ENCODE measurements at places on chromosomes 3 and 15.

GRCh38 chr15:61712129-61712759, 348.0 kb downstream of the VPS13C start:
- no peak for DNase-seq

GRCh38 chr15:26070095-26070532, 207.0 kb upstream of the ATP10A start:
- DNase-seq: peak; percentile 32

- peak; percentile 47 for DNase-seq
Measured at GRCh38 chr3:60263191-60263590, 988.1 kb downstream of the FHIT start.

- peak; percentile 25 for DNase-seq
Measured at GRCh38 chr15:66682865-66683264, 19.2 kb upstream of the SMAD6 start.

DNA sequence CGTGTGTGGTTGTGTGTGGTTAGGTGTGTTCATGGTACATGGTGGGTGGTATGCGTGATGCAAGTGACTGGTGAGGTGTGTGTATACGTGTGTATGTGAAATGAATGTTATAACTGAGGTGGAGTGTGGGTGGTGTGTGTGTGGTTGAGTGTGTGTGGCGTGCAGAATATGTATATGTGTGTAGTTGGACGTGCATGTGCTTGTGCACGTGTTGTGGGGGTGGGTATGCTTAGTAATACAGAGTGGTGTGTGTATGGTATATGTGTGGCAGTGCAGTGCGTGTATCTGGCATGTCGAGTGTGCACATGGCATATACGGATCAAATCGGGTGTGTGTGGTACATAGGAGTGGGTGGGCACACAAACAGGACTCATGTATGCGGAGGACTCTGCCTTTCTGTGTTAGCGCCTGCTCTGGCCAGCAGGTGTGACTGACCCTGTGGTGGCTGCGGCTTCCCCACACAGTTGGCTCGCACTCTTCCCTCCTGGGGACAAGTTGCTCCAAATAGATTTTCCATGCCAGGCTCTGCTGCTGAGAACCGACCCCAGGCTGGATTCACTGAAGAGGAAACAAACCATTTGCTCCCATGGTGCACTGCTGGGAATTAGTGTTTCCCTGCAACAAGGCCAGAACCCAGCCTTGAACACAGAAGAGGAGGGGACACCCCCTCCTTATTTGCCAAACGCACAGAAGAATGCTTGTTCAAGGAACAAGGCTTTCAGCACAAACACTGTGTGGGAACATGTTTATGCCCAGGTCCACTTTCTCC, 1.2 kb upstream of the C3orf70 start:
- DNase-seq: no peak

DNA sequence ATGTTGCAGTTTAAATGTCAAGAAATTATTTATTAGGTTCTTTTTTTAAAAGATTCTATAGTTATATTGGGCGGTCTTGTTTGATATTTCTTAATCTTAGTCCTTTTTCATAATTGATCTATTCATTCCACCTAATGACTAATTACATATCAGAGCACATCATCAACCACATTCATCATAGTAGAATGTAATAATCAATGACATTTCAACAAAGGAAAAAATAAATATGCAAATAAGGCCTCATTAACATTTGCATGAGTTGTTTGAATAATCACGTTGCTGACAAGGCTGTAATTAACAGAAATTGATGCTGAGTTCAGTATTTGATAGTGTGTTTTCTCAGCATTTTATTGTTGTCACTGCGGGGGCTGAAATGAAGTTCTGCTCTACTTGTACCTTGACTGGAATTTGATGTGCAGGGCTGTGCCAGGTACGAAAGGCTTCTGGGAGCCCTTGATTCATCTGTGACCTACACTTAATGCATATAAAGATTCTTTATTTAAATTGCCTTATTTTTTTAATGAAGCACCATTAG, 215.7 kb downstream of the TCF12 start:
- no peak for DNase-seq

- DNase-seq: no peak
Measured at GRCh38 chr3:15779111-15779510, 18.7 kb downstream of the ANKRD28 start.

- DNase-seq: peak; percentile 72
Measured at GRCh38 chr3:27483117-27484014, 818 bp downstream of the SLC4A7 start.

DNA sequence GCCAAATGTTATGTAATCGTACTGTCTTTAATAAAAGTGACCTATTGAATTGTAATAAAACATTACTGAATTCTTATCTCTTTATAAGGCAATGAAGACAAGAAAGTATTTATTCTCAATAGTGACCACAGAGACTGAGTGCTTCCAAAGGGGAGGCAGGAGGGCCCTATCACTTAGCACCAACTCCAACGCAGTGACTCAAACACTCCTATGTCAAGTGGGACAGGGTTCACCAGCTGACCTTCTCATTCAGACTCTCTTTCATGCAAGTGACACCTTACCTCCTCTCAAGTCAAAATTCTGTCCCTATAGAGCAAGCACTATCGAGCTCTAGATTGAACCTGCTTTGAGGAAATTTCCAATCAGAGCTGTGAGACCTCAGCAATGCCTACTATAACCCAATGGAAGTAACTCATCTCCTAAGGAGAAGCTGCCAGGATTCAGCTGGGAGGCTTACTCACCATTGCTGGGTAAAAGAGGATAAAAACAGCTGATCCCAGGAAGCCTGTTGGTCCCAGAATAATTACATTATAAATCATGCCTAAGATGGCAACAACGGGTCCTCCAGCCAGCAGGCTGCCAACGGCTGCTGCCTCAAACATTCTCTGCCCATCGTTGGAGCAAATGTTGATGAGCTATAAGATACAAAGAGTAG, 35.6 kb downstream of the ABCC5 start:
- no peak for DNase-seq

GRCh38 chr3:88535563-88535962, 385.8 kb downstream of the C3orf38 start:
- no peak for DNase-seq

GRCh38 chr3:8743021-8743601, 9.5 kb downstream of the CAV3 start:
- DNase-seq: peak; percentile 87

- DNase-seq: no peak
Measured at GRCh38 chr15:39430389-39430788, 150.5 kb upstream of the THBS1 start.

DNA sequence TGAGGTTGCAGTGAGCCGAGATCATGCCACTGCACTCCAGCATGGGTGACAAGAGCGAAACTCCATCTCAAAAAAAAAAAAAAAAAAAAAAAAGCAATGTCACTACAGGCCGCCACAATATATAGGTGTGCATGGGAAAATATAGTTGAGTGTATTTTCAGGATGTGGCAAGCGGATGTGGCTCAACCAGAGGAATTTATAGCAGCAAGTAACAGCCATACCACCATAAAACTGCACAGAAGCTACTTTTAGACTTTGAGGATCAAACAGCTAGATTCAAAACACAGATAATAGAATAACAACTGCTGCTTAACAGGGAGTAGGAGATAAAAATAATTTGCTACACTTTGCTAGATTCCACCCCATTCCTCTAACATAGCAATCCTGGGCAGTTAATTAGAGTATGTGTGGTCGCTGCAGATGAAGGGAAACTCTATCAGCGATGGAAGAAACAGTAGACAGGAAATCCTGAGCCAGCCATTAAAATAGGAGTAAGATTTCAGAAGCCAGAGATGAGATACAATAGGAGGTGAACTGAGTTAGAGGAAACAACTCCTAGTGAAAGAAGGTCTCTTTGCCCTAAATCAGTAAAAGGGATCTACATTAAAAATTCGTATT, 318.7 kb upstream of the STT3B start:
- DNase-seq: no peak

DNA sequence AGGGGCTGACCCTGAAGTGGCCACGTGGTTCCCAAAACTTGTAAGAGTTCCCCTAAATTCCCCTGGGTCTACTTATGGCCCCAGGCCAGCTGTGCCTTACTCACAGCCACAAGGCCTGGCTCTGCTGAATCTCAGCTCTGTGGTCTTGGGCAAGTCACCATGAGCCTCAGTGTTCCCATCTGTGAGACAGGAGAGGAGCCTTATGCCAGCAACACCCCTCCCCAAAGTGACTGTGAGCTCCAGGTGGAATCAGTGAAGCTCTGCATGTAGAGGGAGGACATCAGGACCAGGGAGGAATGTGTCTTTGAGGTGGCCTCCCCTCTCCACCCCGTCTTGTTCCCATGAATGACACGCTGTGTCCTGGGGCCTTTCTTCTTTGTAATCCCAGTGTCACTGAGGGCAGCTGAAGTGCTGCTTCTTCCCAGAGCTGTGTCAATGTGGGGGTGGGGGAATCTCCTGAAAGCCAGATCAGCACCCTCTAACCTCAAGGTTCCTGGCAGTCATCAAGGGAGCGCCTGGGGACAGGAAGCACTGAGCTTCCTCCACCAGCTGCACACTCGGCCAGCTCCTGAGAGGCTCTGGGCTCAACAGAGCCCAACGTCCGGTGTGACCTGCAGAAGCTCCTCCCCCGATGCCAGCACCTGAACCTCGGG, 258.9 kb downstream of the UACA start:
- peak; percentile 75 for DNase-seq

GRCh38 chr3:70069557-70069956, 70.0 kb downstream of the SAMMSON start:
- DNase-seq: no peak

GRCh38 chr3:51063053-51063452, 322.0 kb upstream of the MANF start:
- no peak for DNase-seq

DNA sequence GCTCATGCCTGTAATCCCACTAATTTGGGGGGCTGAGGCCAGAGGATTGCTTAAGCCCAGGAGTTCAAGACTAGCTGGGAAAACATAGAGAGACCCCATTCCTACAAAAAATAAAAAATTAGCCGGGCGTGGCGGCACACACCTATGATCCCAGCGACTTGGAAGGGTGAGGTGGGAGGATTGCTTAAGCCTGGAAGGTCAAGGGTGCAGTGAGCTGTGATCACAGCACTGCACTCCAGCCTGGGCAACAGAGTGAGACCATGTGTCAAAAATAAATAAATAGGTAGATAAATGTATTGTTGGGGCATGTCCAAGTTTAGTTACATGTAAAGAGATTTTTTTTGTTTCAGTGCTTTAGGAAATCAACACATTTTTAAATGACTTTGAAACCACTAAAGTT, 36.4 kb downstream of the SLC12A1 start:
- DNase-seq: no peak

DNA sequence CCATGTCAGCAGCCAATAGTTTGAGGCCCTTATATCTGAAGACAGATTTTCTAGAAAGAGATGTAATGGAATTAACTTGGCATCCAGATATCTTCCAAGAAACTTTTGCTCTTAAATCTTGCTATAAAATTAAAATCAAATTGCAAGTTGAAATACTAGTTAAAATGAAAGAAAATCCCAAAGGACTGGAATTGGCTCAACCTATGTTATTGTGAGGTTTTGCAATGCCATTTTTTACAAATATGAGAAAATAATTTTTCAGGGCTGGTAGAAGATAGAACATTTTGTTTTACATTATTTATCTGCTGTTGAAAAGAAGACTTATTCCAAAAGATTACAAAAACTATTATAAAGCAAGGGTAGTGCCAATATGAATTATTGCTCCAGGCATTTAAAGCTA, 92.2 kb upstream of the AGTR1 start:
- no peak for DNase-seq

DNA sequence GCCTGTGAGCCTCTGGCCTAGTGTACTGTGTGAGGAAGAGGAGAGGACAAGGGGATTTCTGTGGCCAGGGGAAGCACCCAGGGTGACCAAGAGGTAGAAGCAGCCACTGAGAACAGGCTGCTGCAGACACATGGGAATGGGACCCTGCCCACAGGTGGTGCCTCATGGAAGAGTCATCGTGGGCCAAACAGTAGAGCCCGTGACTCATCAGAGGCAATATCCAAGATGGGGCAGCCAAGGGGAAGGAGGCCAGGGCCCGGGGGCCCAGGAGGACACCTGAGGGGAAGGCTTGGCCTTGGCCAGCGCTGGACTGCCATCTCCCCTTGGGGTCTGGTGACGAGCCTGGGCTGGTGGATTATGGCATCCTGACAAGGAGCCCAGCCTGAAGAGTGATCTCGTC, 275.0 kb upstream of the LYSMD4 start:
- DNase-seq: no peak

DNA sequence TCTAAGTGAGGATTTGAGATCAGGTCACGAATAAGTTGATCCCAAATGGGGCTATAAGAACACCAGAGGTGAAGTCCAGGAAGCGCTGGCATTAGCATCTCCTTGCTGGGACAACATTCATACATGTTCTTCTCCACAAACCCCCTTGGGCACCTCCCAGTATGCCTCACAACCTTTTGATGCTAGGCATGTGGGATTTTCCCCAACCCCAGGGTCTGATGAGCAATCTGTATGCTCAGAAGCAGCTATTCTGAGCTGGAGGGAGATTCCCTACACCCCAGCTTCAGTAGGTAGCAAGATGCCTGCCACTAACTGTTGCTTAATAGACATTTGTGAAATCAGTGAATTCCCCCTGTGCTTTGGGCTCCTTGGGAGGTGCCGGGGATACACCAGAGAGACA, 32.2 kb downstream of the SLC6A11 start:
- DNase-seq: no peak

DNA sequence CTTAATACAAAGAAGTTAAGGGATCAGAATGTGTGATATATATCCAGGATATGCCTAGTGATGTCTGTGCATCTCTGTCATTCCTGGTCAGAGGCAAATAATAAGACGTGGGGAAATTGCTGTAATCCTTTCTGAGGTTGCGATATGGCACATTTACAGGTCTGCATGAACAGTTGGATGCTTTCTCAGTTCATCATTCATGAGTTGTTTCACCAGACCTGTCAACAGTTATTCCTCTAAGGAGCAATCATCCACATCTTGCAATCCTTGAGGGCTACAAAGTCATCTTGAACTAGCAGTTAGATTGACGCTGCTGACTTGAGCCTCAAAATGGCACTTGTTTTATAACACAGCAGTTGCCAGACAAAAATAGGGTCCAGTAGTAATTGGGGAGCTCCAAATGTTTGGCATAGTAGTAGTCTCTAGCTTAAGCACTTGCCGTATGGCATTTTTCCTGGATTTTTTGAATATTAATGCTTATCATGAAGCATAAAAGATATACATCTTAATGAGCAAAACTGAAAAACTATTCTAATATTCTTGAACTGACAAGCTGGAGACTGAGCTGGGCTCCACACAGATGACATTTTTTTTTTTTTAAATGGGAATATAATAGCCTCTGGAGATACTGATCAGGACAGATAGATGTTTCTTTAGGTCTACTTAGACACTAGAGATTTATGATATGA, 761.7 kb downstream of the VGLL3 start:
- peak; percentile 18 for DNase-seq

- DNase-seq: no peak
Measured at GRCh38 chr3:55408193-55408826, 78.8 kb downstream of the WNT5A start.

- peak; percentile 5 for DNase-seq
Measured at GRCh38 chr3:70281663-70282062, 30.8 kb downstream of the MDFIC2 start.
